ENCODE measurements at places on chromosomes 16 and 17. TPM values are rescaled to one million over a fixed set of nuclear protein-coding genes. Genes with fewer than 3 reads are reported as not detected.
A peak's percentile ranks its signal among the peaks of the same experiment; 100 is the strongest.

DNA sequence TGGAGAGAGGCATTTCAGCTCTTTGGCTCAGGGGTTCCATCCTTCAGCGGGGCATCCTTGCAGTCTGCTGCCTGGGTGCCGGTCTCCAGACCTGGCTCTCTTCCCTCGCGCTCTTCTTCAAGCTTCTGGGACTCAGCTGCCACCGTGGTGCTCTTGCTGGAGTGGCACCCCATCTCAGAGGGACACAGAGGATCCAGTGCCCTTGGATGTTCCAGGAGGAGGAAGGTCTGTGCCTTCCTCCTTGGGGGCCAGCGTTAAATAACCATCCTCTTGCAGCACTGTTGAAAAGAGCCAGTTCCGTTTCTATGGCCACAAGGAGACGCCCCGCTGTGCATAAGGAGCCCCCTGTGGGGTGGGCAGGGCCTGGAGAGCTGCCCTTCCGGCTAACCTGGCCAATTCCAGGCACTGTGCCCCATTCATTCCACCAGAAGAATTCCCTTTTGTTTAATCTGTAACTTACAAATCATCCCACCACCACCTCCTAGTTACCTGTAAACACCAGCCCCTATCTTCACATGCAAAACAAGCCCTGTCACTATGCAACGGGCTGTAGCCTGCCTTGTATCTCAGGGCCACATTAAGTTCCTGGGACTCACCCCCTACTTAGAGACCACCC is 8.6 kb downstream of the CHD9NB start:
- DNase-seq: no peak

- no peak for DNase-seq
Measured at GRCh38 chr16:14155572-14156190, 84.6 kb downstream of the MRTFB start.

GRCh38 chr17:9517396-9517795 is 58.2 kb downstream of the STX8 start:
- DNase-seq: no peak

- DNase-seq: no peak
Measured at GRCh38 chr17:19319771-19320505, 42.6 kb downstream of the B9D1 start.

DNA sequence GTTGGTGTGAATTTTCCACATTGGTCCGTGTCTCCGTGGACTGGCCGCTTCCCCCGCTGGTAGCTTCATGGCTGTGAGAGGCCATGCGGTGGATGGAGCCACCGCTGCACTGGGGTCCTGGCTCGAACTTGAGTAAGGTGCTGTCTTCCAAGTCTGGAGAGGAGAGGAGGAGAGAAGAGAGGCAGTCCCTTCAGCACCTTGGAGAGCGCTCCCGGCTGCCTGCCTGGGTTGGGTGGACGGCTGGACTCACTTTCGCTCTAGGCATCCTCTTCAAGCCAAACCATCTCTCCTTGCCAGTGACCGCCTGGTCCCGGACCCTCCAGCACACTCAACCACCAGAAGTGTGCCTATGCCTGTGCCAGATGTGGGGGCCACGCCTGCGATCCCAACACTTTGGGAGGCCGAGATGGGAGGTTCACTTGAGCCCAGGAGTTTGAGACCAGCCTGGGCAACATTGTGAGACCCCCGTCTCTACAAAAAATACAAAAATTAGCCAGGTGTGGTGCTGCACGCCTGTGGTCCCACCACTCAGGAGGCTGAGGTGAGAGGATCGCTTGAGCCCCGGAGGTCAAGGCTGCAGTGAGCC is 6.2 kb downstream of the JPH3 start:
- DNase-seq: peak; percentile 60

DNA sequence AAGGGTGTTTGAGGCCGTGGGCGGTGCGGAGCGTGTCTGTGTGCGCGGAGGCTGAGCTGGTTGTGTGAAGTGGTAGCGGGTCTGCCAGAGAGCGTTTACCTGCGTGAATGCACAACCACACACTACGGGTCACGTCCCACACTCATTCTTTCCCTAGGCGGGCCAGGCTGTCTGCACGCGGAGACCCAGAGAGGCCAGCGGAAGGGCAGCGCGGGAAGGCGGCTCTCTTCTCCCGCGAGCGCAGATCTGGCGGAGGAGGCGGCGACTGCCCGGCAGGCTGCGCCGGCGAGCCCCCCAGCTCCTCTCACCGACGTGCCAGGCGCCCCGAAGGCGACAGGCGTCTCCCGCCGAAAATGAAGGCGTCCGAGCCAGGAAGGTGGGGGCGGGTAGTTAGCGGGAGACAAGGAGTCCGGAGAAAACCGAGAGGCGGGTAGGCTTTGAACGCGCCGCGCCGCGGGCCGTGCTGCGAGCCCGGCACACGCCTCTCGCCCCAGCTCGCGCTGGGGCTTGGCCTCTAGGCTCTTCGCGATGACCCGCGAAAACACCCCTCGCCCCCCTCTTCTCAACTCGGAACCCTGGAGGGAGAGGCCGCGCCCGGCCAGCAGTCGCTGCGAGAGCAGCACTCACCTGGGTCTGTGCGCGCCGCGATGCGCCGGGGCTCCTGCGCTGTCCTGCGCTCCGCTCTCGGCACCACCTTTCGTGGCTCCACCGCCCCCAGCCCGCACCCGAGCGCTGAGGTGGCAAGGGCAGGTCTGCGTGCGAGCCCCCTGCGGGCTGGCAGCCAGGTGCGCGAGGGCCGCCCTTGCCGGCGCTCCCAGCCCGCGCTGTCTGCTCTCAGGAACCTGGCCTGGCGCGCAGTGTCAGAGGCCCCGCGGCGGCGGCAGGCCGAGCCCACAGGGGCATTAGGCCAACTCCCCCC is 2.0 kb upstream of the FOXF1 start:
- DNase-seq: peak; percentile 38

- DNase-seq: no peak
Measured at GRCh38 chr16:14334366-14335080, 263.4 kb downstream of the MRTFB start.

- DNase-seq: no peak
Measured at GRCh38 chr17:69716556-69716955, 302.1 kb downstream of the MAP2K6 start.

DNA sequence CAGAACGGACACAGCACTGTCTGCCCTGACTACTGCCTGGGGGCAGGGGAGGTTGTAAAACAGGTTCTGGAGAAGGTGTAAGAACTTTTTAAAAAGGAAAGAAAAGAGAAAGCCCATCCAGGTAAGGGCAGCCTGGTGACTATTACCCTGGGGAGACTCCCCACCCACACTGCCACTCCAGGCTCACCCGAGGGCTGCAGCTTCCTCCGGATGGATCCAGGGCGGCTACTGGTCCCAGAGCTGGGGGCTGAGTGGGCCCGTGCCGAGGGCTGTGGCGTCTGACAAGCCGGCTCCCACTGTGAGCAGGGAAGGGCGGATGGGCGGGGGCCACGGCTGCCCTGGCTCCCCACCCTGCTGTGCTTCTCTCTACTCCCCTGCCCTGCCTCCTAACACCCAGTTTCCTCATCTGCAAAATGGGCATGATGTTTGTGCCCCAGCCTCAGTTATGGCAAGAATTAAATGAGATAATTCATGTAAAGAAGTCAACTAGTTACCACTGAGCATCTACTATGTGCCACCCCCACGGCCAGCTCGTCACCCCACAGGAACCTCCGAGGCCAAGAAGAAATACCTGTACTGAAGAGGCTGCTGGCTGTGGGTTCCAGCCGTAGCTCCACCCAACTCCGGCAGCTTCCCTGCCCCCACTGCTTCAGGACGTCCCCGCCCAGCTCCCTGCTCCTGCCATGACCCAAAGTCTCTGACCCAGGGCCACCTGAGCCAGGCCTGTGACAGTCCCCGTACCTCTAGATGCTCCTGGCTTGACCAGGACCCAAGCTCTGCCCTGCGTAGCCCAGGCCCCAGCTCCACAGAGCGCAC is 24.2 kb downstream of the KATNB1 start:
- no peak for DNase-seq

GRCh38 chr17:64146418-64147109 is 16.6 kb upstream of the ERN1 start:
- DNase-seq: peak; percentile 72

- no peak for DNase-seq
Measured at GRCh38 chr17:65459677-65460347, 101.6 kb downstream of the AXIN2 start.

DNA sequence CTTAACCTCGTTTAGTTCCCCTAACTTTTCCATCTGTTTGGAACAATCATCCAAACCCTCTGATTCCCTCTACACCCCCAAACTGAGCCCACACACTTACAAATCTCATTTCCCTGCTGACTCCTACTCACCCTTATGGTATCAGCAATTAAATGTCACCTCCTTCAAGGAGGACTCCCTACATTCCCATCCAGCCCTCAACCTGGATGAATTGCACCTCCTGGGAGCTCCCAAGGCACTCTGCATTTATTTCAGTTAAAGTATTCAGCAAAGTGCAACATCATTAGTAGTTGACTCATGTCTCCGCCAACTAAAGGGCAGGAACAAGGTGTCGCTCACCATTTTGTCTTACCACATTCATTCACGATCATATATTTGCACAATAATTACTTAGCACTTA is 353.5 kb downstream of the TMEM114 start:
- no peak for DNase-seq

- no peak for DNase-seq
Measured at GRCh38 chr16:81424771-81425170, 19.8 kb upstream of the CMIP start.

DNA sequence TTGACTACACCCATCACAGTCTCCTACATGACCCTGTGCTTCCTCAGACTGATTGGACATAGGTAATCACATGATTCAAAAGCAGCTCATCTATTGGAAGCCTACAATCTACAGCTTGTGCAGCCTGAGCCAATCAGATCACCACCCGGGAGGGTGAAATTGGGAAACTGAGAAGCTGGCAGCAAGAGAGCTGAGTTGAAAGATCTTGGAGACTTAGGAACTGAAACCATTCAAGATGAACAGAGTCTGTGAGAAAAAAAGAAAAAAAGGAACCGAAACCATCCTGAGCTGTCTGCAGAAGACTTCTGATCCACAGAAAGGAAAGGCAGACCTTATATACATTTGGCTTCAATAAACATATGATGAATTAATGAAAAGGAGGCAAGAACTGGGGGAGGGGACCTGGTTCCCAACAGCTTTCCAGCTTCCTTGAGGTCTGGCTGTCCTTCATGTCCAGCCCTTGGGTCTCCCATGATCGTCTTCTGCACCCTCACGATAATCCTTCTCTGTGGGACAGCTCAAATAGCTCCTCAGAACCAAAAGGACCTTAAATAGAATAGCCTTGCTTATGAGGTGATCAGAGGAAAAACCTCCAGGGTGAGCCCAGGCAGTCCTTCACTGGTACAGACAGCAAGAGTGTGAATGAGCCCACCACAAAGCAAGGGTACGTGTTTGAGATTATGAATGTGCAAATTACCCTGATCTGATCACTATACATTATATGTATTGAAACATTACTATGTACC is 32.6 kb downstream of the PLXDC1 start:
- no peak for DNase-seq

SRL gene
- total RNA-seq: under 0.01 TPM

FOXN1 gene
- total RNA-seq: not detected

KCNH4 gene
- total RNA-seq: not detected

SLC52A1 gene
- total RNA-seq: 0.66 TPM
